ENCODE measurements at places on chromosomes 2 and 18.

DNA sequence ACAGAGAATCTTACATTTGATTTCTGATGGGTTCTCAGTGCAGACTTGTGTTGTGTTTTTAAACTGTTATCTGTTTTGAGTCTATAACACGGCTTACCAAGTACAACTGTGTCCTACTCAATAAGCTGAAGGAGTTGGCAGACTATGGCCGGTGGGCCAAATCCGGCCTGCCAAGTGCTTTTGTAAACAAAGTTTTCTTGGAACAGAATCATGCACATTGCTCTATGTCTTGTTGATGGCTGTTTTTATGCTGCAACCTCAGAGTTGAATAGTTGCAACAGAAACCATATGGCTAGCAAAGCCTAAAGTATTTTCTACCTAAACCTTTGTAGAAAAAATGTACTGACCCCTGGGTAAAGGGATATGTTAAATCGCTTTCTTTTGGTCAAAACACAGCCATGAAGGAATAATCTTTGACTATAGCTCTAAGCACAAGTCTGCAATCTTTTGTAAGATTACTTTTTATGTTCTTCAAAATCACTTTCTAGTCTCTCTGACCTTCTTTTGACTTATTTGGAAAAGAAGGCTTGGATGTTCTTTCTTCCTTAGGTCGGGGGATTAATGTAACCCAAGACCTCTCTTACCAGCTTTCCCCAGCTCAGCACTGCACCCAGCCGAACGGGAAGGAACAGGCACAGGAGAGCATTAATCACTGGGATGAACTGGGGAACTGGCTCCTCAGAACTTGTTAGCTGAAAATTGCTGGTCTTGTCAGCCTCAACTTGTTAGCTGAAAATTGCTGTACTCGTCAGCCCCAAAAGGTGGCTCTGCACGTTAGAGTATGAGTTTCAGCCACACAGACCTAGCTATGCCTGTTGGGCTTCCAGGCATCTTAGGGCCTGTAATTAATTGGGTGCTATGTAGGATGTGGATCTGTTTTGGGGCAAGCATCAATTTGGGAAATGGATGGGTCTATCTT lies 75.4 kb downstream of the CD8B2 start:
- no peak for DNase-seq

DNA sequence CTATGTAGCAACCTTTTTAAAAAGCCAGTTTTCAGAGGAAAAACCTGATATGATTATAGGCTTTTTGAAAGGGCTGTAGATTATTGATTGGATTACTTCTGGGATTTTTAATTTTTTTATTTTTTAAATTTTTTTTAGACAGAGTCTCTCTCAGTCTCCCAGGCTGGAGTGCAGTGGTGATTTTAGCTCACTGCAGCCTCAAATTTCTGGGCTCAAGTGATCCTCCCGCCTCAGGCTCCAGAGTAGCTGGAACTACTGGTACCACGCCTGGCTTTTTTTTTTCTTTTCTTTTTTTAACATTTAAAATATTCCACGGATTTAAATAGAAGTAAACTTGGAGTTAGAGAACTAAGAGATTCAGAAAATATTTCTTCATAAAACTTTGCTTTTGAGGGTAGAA lies 1.2 kb downstream of the MRPL19 start:
- no peak for DNase-seq

GRCh38 chr2:68791914-68792313 lies 57.3 kb downstream of the ARHGAP25 start:
- no peak for DNase-seq

DNA sequence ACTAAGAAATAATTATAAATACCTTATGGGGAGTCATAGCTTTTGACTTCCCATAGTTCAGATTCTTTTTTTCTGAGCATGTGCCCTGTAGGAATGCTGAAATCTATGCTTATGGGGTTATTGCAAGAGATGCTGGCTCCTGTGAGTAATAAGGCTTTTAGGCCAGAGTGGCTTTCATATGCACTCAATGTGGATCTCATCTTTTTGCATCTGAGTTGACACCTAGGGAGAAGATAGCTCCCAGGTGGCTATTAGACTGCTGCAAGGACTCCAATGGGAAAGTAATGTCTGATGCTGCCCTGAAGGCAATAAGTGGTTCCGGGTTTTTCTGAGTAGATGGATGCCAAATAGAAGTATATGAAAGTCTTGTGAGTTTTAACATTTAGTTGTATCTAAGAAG lies 21.0 kb downstream of the DNAH6 start:
- no peak for DNase-seq

- DNase-seq: no peak
Measured at GRCh38 chr18:46793565-46793964, 36.7 kb upstream of the ST8SIA5 start.

All from activated T-cell treated with anti-CD3 and anti-CD28 coated beads, Interleukin-2, amount 50 U/mL, for 1 hour (primary cell).